Fibroblast of upper back skin (primary cell): ENCODE measurements at places on chromosomes 16 and 17.

DNA sequence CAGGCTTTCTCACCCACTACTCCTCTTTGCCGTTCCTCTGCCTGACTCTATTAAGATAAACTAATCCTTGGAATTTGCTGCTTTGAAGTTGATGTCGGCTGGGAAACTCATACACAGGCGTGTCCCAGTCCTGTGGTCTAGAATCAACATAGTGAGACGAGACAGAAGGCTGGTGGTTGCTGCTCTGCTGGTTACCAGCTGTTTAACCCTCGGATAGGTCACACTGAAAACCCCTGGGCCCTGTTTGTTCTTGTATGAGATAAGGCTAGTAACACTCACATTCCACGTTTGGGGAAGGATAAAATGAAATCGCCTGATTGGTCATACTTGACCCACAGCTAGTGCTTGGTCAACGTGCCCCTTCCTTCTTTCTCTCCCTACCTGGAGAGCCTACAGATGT, 517.0 kb downstream of the CDH13 start:
- peak; percentile 47 for DNase-seq

GRCh38 chr16:46687486-46687885, 1.5 kb downstream of the VPS35 start:
- DNase-seq: no peak

- no peak for DNase-seq
Observed at GRCh38 chr17:47848198-47848513, 2.8 kb downstream of the SP6 start.

DNA sequence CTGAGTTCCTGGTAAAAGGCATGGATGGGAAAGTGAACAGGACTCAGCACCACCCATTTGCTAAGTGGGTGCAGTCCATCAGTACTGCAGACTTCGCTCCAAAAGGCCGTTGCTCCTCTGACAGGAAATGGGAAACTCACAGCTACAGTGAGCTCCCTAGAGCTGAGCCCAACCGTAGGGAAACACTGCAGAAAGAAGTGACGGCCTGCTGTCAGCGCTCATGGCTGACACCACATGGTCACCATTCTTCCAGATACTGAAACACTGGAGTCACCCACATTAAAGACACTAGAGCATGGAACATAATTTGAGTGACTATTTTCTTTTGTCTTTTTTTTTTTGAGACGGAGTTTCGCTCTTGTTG, 31.9 kb downstream of the UBE2O start:
- peak; percentile 39 for DNase-seq

DNA sequence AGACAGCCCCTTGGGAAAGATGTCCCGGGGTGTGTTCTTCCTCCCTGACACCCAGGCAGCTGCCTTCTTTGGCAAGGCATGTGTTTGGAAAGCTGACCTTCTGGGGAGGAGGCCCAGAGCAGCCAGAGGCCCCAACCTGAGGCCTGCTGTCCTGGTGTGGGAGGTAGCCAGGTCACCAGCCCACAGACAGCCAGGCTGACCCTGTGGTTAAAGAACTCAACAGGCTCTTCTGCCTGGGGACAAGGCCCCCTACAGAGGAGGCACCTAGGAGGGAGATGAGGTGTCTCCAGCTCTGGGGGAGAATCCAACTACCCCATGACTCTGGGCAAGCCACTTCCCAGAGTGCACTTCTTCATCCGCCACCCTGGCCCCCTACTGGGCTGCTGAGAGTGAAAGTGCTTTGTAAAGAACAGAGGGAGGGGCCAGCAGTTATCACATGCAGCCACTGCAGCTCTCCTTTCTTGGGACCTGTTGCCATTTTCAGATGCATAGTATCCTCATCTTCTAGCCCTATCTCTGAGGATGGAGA, 13.1 kb upstream of the SREBF1 start:
- peak; percentile 48 for DNase-seq

DNA sequence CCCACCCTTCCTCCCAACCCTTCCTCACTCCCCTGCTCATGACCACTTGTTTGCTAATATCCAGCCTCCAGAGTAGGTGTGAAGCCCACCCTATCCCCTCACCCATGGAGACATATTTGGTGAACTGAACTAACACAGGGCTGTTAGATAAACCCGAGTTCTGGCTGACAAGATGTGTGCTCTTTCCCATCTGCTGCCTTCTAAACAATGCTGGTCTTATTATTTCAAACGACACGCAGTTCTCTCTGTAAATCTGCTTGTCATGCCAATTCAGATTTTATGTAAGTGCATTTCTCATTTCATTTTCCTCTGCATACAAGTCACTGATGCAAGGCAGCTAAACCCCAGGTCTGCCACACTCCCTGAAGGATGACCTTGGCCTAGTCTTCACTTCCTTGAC, 343.0 kb upstream of the CDH5 start:
- no peak for DNase-seq

- no peak for DNase-seq
Observed at GRCh38 chr16:2196162-2196980, at the start of gene CASKIN1. CASKIN1 (minus strand) TSS chr16:2196605; CDS start chr16:2196432, 173 bp downstream.

DNA sequence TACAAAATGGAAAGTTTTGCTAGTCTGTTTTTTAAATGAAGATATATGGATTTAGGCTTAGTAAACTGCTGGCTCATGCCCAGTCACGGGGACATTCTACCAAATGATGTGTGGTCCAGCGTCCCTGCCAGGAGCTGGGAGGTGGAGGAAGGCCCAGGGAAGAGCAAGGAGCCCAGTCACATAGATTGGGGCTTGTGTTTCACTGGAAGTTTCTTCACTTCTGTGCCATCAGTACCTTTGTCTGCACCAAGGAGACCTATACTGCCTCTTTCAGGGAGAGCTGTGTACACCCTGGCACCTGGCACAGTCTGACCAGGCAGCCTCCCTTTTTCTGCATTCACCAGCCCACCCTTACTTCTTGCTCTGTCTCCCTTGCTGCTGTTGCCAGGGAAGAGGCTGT, 32.6 kb upstream of the ERN1 start:
- no peak for DNase-seq

GRCh38 chr17:60524463-60525327, 1.3 kb downstream of the APPBP2 start:
- DNase-seq: peak; percentile 8

DNA sequence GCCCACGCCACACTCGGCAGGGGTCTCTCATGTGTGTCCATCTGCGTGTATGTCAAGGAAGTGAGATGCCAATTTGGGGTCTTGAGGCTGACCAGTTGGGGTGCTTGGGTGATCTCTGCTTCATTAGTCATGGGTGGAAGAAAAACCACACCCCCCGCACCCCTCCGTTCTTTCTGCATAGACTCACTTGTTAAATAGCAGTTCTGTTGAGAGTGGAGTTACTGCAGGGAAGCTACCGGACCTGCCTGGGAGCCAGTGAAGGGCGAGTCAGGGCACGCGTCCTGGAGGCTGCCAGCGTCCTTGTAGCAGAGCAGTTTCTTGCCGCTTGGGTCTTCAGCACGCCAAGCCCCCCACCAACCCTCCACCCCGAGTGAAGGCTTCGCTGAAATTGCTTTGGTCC, 8.5 kb downstream of the SNN start:
- DNase-seq: no peak
